ENCODE measurements at places on chromosomes 1 and 21. TPM values are rescaled to one million over a fixed set of nuclear protein-coding genes. Genes with fewer than 3 reads are reported as not detected.

The SLAMF6 gene
- not detected for polyA plus RNA-seq

The GPR37L1 gene
- polyA plus RNA-seq = 25.0 TPM

The BACH1 gene
- 13.2 TPM for polyA plus RNA-seq

The AADACL3 gene
- polyA plus RNA-seq = not detected

The MRAP gene
- 1.9 TPM for polyA plus RNA-seq

The SPATA1 gene
- not detected for polyA plus RNA-seq

The CFAP45 gene
- 2.1 TPM for polyA plus RNA-seq

The ST3GAL3 gene
- polyA plus RNA-seq = 7.0 TPM

The PKP1 gene
- polyA plus RNA-seq = not detected

The NRIP1 gene
- polyA plus RNA-seq = 5.4 TPM

The THEMIS2 gene
- 0.43 TPM for polyA plus RNA-seq

The PRAMEF26 gene
- not detected for polyA plus RNA-seq

Data from Purkinje cell (primary cell).